ENCODE measurements at places on chromosomes 5 and 9. TPM values are rescaled to one million over a fixed set of nuclear protein-coding genes. Genes with fewer than 3 reads are reported as not detected.

QRFP gene
- not detected for total RNA-seq

ACSL6 gene
- not detected for total RNA-seq

GARIN3 gene
- total RNA-seq: not detected

REEP2 gene
- total RNA-seq: 14.6 TPM

CCDC192 gene
- not detected for total RNA-seq
